ENCODE measurements at places on chromosomes 11 and 22.

GRCh38 chr11:72760539-72761405, 8.6 kb upstream of the ARAP1 start:
- DNase-seq = no peak

- peak; percentile 9 for DNase-seq
Measured at GRCh38 chr11:133134314-133135173, 397.8 kb downstream of the OPCML start.

- DNase-seq = no peak
Measured at GRCh38 chr11:65903068-65903481, 2.9 kb upstream of the FOSL1 start.

DNA sequence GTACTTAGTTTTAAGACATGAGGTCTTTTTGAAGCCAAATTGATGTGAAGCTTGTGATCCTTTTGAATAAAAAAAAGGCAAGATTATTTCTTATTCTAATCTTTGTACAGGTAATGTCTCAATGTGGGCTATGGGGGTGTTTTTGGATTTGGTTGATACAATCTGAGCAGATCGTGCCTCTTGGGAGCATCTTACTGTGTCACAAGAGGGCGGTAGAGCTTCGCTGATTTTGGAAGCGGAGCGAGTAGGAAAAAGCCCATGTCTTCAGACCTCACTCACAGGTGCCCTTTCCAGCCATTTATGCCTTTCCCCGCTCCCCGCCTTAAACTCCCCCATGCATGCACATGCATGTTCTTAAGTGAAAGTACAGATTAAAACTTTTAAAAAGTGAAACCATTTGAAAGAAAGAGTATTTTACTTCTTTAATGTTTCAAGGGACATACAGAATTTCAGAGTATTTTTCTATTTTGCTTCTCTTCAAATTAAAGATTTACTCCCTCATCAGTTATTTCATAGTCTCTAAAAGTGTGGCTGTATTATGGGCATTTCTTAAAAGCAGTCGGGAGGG, 18.8 kb downstream of the DDX25 start:
- DNase-seq = peak; percentile 57

GRCh38 chr11:17013548-17014320, 480 bp downstream of the PLEKHA7 start:
- peak; percentile 54 for DNase-seq

- no peak for DNase-seq
Measured at GRCh38 chr22:27937453-27937852, 18.4 kb upstream of the PITPNB start.

- DNase-seq = no peak
Measured at GRCh38 chr11:20337526-20338154, 25.9 kb upstream of the HTATIP2 start.

DNA sequence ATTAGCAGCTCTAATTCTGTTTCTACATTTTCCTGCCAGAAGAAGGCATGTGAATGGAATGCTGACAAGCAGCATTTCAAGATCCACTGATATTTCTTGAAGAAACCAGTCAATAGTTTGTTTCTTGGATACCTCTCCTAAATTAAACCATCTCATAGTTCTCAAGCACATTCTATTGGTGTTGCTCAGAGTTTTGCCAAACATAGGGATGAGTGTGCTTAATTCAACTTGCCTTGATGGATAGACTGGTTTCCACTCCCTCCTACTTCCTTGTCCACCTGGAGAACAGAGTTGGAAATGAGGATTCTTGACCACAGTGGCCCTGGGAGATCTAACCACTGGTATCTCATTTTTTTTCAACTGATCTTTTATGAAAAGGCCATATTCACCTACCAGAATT, 29.8 kb upstream of the DDX10 start:
- no peak for DNase-seq

GRCh38 chr11:35112056-35112845, 26.7 kb upstream of the CD44 start:
- DNase-seq = no peak

DNA sequence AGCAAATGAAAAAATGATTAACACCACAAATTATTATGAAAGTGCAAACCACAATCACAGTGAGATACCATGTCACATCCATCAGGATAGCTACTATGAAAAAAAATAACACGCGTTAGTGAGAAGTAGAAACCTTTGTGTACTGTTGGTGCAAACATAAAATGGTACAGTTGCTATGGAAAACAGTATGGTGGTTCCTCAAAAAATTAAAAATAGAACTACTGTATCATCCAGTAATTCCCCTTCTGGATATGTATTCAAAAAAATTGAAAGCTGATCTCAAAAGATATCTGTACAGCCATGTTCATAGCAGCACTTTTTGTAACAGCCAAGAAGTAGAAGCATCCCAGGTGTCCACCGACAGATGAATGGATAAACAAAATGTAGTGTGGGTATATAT, 43.4 kb downstream of the CCDC81 start:
- DNase-seq = no peak

DNA sequence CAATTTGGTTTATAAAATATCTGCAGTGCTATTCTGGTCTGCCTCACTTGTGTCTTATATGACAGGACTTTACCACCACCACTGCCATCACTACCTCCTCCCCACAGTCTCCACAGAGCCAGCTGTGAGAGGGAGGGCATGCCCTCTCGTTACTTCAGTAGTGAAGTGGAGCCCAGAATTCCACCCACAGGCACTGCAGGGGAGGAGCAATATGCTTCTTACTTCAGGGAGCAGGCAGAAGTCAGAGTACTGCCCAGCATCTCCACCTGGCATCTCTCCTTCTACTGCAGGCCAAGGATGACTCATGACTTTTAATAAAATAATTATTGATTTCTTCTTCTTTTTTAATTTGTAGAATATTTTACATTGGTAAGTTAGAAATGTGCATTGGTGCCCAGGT, 255.5 kb downstream of the DYNC2H1 start:
- no peak for DNase-seq

DNA sequence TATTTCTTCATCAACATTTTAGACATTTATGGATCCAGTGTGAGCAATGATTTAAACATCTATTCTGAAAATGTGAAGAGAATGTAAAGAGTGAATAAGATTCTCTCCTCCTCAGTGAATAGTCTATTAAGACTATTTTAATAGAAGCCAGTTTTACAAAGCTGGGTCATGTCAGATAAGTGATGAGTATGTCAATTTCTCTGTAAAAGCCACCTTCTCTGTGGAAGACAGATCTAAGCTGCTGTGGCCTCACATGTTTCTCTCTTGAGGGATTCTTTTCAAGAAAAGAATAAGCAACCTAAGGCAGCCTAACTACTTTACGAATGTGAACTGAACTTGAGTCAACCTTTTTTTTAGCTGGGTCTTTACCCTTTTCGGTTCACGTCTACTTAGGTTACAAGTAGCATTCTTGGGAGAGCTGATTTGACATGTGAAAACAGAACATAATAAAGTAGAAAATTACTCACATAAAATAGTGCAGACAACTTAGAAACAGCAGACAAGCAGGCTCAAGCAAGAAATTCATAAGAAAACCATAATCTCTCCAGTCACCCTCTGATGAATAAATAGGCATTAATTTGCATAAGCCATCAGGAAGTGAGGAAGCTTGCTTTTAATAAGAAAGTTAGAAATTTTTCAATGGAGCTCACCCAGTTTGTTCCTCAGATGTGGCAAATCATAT, 9.9 kb downstream of the CTSC start:
- DNase-seq = no peak

DNA sequence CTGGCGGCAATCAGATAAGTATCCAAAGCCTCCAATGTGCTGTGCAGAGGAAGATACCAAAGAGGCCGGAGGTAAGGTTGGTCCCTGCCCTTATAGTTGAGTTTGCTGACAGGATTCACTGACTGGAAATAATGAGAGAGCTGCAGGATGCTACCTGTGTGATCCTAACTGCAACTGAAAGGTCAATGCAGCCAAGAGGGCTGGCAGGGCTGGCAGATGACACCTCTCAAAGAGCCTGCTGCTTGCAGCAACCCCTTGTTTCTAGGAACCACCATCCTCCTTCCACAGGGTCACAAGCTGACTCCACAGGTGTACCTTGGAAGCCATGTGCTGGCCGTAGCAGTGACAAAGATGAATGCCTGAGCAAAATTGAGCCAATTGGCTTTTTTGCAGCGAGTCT, 348.1 kb downstream of the DDX10 start:
- DNase-seq = no peak

DNA sequence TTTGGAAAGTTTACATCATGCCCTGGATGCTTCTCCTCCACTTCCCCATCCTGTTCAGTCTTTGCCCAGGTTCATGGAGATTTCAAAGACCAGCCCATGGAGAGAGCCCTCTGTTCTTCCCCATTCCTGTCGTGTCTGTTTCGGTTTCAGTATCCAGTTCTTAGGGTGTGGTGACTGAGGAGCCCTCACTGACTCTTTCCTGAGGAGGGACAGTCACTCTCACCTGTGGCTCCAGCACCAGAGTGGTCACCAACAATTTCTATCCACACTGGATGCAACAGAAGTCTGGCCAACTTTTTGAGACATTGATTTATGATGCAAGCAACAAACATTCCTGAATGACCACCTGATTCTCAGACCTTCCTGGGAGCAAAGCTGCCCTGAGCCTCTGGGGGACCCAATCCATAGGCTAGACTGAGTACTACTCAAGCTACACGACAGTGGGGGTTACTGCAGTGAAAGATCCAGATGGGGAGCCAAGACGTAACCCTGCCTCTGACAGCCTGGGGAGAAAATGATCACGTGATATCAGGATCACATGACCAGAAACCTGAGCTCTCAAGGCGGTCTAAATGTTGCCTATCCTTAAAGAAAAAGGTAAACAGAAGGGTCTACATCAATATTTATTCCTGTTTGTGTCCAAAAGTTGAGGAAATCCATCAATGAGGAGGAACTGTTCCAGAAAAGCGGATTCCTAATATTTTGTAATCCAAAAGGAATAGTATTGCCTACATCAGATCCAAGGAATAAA, 76.2 kb upstream of the VPREB1 start:
- DNase-seq = no peak

- no peak for DNase-seq
Measured at GRCh38 chr22:36926721-36927435, 13.4 kb downstream of the CSF2RB start.

DNA sequence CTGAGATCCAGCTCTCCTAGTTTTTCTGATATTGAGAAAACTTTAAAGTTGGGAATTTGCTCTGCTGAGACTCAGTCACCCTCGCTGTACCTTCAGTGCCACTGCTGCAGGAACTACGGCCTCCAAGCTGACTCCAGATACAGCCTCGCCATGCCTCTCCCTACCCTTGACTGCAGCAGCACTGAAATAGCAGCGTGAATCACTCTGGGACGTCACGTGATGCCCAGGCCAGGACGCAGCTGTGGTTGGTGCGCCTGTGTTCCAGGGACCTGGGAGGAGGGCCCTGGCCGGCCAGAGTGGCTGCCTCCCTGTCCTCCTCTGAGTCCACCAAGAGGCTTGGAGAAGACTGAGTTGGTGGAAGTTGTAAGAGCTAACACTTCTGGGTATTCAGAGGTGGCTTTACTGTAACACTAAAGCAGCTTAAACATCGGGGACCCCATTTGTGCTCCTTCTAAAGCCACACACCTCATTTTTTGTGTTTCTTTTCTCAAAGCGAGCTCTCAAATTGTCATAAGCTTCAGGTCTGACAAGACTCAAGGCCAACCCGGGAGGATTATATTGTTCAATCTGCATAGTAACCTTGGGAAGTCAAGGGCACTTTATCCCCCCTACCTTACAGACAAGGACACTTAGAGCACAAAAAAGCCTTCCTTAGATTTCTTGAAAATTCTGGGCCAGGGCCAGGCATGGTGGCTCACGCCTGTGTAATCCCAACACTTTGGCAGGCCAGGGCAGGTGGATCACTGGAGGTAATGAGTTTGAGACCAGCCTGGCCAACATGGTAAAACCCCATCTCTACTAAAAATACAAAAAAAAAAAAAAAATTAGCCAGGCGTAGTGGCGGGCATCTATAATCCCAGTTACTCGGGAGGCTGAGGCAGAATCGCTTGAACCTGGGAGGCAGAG, 4.2 kb upstream of the STIP1 start:
- no peak for DNase-seq

GRCh38 chr11:17515443-17516176, 28.6 kb downstream of the USH1C start:
- DNase-seq = no peak

GRCh38 chr22:50031189-50032091, 18.9 kb upstream of the IL17REL start:
- DNase-seq = no peak

DNA sequence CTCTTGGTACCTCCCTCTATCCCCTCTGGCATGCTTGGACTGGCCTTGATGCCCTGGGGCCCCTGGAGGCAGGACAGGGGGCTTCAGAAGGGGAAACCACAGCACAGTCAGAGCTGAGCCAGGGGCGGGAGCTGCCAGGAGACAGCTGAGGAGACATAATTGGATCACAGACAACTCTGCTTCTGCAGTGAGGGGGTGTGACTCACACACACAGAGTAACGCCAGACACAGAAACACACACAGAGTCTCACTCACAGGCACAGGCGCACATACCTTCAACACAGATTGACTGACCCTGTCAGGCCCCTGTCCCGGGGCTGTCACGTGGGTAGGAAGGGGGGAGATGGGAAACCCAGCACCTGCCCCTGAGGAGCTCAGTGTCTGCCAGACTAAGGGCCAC, 20.6 kb downstream of the STARD10 start:
- DNase-seq = no peak

DNA sequence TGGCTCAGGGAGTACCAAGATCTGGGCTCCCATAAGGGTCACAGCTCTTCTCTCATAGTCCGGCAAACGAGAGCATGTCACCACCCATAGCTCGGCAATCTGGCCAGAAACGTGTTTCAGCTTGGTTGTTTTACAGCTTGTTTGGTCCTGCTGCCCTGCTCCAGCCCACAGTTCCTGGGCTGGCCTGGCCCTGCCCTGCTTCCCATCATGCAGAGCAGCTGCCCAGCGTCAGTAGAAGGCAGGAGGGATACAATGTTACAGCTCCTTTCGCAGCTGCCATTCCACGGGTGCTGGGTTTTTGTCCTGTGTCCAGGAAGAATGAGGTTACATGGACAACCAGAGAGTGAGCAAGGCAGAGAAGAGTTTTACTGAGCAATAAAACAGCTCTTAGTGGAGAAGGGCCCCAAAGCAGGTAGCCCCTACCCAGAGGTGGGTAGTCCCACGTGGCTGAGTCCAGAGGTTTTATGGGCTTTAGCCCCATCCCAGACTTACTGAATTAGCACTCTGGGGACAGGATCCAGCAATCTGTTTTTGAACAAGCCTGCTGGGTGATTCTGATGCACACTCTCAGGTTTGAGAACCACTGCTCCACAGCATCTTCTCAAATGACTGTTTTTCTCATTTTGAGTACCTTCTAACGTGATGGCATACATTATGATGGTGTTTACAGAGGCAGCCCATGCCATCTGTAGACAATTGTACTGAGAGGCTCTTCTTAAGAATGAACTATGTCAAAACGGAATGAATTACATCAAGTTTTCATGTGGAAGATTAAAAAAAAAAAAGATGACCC, 5.8 kb upstream of the MS4A18 start:
- DNase-seq = no peak

Measured in CD4-positive, alpha-beta memory T cell (primary cell).